ENCODE measurements at places on chromosomes 6 and 20.

GRCh38 chr20:2875690-2876203, 2.5 kb downstream of the PTPRA start:
- DNase-seq: no peak

GRCh38 chr20:572727-573126, 29.1 kb upstream of the CSNK2A1 start:
- DNase-seq: no peak

DNA sequence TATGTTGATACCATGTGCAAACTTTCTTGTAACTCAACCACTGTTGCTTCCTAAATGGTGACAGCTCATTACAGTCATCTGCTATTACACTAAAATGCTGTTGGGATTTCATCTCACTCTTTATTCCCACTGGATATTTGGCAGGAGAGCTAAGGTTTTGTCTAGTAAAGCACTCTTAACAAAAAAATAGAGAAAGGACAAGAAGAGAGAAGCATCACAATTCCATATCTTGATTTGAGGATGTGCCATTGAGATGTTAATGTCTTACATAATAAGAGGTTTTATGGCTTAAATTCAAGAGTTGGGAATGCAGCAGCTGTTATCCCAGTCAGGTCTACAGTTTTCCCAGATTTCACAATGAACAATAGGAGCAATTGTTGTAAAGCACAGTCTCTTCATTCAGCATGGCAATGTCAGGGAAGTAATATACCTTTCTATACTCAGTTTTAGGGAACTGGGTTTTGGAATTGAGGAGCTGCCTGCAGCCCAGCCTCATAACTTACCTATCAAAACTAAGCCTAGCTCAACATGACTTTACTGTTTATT, 134.9 kb downstream of the ISM1 start:
- DNase-seq: no peak

GRCh38 chr6:56827908-56828649, 126.8 kb upstream of the BEND6 start:
- no peak for DNase-seq

DNA sequence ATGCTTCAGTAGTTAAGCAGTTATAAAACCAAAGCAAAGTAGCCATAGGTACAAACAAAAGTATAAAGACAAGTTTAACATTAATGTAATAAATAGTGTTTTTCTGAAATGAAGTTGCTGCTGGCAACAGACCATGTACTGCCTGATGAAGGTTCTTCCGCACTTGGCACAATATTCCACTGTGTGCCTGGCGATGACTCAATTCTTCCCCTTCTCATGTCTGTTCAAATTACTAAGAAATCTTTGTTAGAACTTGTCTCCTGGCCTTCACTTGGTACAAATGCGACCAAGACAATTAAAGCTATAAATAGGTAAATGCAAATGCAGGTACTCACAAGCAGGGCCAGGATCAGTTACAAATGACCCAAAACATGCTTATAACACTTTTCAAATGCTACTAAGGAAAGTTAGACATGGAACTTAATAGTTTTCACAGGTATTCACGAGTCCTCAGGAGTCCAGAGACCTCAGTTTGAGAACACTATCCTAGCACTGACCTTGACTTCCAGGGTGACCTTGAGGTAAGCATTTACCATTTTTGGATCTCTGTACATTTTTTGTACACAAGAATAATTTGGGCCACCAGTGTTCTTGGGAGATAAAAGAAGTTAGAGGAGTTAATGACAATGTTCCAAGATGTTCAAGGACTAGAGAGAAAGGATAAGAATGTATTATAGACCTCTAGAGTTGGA, 8.1 kb upstream of the DDR1 start:
- DNase-seq: no peak

GRCh38 chr6:7047128-7047527, 60.6 kb upstream of the RREB1 start:
- no peak for DNase-seq

DNA sequence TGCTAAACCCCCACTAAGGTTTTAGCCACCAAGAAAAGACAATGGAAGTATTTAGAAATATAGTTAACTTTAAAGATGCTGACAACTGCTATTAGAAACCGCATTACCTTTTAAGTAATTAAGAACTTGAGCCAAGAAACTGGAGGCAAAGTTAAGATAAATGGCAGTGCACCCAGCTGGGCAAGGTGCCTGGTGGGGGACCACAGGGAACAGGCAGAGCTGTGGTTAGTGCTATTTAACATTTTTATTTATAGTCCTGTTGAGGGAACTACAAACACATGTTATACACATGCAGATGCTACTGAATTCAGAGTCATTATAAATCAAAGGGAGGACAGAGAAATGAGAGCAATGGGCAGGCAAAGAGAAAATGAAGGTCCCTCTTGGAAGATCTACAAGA, 447.9 kb downstream of the TFAP2B start:
- DNase-seq: no peak

DNA sequence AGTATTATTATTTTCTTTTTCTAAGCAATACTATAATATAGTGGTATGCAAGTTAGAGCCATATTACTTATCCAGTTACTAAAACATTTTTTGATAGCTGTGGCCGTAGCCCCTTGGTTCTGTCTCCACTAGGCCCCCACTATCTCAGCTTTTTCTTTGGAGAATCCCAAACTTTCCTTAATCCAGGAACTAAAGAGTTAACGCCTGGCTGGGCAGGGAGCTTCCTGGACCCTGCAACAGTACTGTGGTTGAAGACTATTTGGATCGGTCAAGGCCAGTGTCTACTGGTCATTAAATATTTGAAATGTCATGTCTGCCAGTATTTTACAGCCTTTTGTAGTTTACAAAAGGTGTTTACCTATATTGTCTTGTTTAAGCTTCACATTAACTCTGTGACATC, 20.0 kb upstream of the TRERF1 start:
- DNase-seq: no peak

DNA sequence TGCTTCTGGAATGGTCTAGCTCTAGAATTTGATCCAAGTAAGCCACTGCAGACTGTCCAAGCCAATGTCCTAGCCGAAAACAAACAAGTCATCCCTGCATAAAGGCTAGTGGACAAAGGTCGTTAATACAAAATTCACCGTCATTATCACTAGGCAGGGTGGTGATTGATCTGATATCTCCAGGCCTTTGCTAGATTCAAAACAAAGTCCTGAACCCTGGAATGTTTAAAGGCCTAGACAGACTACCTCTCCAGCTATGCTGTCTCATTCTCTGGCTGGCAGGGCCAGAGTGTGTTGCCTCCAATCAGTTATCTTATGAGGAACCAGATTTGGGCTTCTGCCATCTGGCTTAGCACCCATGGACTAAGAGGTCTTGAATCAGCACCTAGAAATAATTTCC, 38.3 kb downstream of the MAP7 start:
- no peak for DNase-seq

DNA sequence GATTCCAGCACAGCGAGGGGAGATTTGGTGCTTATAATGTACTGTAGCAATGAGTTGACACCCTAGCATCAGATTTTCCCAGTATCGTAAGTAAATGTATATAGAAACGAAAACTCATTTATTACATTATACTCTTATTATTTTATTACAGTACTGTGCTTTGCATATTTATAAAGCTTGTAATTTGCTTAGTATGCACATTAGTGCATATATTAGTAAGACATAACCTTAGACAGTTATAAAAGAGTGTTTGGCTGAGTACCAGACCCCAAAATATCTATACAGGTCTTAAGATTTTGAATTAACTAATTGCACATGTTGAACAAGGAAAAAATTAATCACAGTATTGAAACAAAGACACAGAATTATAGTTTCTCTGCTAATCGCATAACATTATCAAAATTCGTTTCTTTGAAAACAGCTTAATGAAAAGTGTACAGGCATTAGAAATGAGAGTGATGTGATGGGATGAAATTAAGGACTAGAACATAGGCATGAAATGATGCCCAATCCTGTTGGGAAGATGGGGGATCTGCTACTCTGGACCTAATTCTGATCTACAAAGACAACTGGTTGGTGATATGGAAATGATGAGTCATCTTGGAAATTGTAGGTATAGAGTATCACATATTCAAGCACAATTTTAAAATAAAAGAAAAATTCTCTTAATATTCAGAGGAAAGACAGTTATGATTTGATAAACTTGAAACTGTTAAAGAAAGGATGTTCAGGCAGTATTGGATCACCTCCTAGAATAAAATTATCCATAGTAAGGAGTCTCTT, 42.8 kb downstream of the STXBP5 start:
- no peak for DNase-seq

GRCh38 chr6:37209461-37210205, 39.7 kb downstream of the PIM1 start:
- DNase-seq: peak; percentile 16

GRCh38 chr6:131227158-131227543, 91.9 kb downstream of the AKAP7 start:
- DNase-seq: no peak

- DNase-seq: no peak
Observed at GRCh38 chr6:143014764-143015163, 45.9 kb upstream of the AIG1 start.

DNA sequence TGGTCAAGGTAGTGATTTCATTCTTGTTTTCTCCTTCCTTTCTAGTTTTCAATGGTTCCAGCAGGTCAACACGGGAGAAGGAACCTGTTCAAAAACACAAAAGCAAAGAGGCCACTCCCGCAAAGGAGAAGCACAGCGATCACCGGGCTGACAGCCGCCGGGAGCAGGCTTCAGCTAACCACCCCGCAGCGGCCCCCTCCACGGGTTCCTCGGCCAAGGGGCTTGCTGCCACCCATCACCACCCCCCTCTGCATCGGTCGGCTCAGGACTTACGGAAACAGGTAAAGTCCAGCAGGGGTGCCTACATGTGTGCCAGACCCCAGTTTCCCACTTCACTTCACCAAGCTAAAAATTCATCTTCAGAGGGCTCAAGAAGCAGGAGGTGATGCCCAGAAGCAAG, 175.6 kb downstream of the DTNBP1 start:
- no peak for DNase-seq

DNA sequence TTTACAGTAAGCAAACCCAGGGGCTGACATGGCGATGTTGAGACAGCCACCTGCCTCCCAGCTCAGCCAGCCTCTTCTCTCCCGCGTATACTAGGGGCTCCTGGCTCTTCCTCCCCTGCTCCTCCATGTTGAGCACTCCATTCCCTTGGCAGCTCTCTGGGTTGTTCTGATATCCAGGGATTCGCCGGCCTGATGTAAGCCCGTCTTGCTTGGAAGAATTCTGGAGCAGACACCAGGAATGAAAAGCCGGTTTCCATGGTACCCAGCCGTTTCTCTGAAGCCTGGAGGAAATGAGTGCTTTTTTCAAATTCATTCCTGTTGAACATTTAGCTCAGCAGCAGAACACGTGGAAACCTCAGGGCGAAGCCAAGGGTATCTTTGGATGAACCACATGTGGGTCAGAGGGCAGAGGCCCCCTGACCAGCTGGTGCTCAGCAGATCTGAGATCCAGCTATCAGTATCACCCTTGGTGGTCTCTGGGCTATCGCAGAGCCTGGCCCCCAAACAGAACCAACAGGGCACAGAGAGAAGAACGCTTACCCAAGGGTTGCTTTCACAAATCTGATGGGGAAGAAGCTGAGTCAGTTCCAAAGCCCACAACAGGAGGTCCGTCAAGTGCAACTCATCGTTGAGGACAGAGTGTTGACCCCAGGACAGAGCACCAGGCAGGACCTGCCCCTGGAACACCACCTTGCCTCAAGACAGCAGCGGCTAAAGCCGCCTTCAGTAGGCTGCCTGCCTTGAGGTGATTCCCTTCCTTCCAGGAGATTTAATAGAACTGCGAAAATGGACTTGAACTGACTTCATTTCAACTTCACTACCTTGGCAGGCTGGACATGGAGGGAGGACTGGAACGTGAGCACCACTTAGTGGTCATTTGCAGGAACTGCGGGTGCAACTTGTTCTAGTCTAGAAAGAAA, 96.1 kb upstream of the RIN2 start:
- no peak for DNase-seq

DNA sequence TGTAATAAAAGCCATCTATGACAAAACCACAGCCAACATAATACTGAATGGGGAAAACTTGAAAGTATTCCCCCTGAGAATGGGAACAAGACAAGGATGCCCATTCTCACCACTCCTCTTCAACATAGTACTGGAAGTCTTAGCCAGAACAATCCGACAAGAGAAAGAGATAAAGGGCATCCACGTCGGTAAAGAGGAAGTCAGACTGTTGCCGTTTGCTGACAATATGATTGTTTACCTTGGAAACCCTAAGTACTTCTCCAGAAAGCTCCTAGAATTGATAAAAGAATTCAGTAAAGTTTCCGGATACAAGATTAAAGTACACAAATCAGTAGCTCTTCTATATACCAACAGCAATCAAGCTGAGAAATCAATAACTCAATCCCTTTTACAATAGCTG, 14.0 kb upstream of the RUNX2 start:
- no peak for DNase-seq

GRCh38 chr20:4091490-4092479, 76.4 kb upstream of the RNF24 start:
- no peak for DNase-seq

All from stimulated activated CD8-positive, alpha-beta memory T cell treated with anti-CD3 and anti-CD28 coated beads, Interleukin-2, amount 100 ng/mL, for 1 hour (primary cell).